Myocyte (in vitro differentiated cells): ENCODE measurements at places on chromosomes 16 and 17.

DNA sequence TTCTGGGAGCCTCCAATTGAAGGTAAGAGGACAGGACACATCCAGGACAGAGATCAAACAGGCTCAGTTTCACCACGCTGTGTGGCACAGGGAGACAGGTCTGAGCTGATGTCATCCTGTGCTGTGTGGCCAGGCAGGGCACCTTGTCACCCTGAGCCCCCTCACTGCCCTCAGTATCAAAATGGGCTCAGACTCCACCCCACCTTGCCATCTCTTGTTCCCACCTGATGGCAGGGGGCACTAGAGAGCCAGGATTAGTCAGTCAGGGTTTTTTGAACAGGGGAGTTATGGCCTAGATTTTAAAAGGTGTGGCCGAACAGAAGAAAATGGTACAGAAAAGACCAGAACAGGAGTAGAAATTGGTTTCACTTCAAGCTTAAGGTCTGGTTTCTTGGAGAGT is 2.6 kb downstream of the KAT2A start:
- peak; percentile 34 for DNase-seq

GRCh38 chr16:86927699-86928098 is 349.4 kb downstream of the FOXL1 start:
- no peak for DNase-seq

GRCh38 chr16:67999985-68000384 is 701 bp upstream of the DPEP2 start:
- no peak for DNase-seq

DNA sequence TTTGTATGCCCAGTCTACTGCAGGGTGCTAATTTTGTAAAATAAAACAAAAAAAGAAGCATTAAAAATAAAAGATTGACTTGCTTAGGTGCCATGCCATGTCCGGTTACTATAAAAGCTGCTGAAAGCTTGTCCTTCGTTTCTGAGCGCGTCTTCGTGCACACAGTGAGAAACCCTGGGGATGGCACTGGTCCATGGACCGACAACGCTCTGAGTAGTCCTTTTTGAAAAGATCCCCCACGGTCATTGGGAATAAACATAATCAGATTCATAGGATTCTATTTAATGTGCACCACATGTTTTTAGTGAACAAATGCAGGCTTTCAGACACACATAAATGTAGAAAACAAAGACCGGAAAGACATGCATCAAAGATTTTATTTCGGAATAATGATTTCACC is 146.3 kb downstream of the XYLT1 start:
- DNase-seq, result no peak

DNA sequence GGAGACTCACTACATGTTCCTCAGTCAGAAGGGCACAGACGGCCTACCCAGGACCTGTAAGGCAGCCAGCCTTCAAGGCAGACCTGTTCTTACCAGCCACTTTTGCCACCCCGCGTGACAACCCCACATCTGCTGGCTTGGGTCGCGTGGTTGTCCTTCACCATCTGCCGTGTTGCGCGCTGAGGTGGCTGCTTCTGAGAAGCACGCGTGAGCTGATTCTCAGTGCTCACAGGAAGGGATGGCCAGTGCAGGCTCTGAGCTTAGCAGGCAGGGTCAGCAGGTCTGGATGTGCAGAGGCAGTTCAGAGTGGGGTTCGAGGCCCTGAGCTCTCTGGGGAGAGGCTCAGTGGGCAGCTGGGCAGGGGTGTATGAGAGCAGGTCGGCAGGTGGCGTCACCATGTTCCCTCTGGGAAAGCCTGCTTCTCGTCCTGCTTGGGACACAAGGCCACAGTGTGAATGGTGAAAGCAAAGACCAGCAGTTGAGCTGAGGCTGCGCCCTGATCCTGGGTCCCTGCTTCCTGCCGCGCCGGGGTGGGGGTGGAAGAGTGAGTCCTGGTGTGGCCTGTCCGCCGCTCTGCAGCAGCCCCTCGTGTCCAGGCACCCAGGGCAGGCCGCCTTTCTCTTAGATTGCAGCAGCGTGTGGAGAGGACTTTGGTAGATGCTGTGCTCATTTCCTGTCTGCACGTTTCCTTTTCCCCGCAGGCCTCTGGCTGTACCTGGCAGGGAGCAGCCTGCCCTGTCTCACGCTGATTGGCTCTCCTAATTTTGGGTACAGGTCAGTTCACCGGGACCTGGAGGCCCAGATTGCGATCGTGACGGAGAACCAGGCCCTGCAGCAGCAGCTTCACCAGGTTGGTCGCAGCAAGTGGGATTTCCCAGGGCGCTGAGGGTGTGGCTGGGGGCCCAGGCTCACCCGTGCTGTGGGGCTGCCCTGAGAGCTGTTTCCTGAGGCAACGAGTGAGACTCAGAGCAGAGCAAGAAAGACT is 36.0 kb downstream of the PGS1 start:
- peak; percentile 21 for DNase-seq

GRCh38 chr17:1752425-1753262 is 9.2 kb upstream of the SERPINF1 start:
- peak; percentile 46 for DNase-seq

DNA sequence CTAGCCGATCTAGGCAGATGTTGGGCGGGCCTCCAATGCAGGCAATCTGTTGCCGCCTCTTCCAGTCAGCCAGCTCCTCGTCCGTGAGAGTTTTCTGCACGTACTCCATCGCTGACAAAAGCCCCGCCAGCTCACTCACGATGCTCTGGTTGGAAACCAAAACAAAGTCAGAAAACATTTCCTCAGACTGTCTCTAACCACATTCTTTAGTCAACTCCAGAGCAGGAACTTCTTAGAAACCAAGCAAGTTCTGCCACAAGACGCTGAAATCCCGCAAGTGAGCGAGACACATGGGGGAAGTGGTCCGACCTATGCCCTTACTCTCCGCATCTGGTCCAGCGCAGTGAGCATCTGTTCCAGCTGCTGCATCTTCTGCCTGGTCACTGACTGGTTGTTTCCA is 49.1 kb downstream of the STAT5A start:
- DNase-seq, result no peak

- no peak for DNase-seq
Measured at GRCh38 chr17:68248891-68249290, 1.0 kb downstream of the AMZ2 start.

- DNase-seq, result peak; percentile 13
Measured at GRCh38 chr17:39904990-39905288, 13.5 kb downstream of the GSDMB start.

GRCh38 chr17:12301551-12301950 is 280.9 kb downstream of the MAP2K4 start:
- DNase-seq, result peak; percentile 8

DNA sequence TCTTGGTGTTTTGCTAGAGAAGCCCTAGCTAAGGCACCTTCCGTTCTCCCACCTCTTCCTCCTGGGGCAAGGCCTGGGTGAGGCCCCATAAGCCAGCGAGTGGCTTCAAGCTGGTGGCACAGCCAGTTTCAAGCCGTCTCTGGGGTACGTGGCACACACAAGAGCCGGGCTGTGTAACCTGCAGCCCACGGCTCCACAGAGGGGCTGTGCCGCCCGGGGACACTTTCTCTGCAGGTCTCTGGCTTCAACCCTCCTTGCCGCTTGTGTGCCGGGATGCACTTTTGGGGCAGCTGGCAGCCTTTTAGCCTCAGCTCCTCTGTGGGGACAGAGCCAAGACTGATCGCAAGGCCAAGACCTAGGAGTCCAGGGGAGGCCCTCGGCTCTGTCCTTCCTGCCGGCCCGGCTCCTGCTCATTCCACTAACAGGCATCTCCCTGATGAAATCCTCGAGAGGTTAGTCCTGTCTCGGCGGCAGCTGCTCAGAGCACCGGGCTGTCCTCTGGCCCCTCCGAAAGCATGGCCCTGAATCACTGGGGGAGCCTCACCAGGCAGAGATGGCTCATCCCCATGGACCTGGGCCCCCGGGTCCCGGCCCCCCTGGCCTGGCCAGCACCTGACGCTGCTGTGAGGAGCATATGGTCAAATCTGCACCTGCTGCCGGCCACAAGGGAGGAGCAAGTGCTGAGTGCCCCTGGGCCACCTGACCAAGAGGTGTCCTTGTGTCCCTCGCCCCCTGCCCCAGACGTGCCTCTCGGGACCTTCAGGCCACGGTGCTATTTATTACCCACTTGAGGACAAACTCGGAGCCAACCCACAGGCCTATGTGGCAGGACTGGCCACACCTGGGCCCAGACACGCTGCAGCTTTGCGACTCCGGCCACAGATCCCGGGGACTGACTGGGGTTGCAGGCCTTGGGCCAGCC is 98.5 kb downstream of the METRNL start:
- DNase-seq, result no peak

- DNase-seq, result no peak
Measured at GRCh38 chr16:58495521-58496331, 4.2 kb upstream of the NDRG4 start.

DNA sequence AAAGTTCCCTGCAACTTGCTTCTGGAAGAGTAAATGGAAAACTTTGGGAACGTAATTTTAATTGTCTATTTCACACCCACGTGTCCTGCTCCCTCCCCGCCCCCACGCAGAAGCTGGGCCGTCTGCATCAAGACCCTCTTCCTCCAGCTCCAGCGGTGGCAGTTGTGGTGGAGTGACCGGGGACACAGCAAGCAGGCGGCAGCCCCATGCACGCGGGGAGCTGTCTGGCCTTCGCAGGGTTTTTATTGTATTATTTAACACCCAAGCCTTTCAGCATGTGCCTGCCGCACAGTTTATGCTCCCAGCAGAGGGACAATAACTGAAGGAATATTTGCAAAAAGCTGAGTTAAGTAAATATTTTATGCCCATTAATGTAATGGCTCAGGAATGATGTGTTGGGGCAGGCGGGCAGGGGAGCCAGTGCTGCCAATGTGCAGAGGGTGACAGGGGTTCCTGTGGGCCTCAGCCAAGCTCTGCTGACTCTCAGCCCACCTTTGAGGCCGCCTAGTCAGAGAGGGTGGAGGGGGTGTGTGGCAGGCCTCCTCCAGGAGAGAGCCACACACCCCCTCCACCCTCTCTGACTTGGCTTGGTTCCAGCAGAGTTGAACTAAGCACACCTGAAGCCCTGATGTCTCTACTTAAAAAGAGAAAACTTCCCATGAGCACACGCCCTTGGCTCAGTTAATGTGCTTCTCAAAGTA is 32.4 kb upstream of the ENPP7 start:
- no peak for DNase-seq

DNA sequence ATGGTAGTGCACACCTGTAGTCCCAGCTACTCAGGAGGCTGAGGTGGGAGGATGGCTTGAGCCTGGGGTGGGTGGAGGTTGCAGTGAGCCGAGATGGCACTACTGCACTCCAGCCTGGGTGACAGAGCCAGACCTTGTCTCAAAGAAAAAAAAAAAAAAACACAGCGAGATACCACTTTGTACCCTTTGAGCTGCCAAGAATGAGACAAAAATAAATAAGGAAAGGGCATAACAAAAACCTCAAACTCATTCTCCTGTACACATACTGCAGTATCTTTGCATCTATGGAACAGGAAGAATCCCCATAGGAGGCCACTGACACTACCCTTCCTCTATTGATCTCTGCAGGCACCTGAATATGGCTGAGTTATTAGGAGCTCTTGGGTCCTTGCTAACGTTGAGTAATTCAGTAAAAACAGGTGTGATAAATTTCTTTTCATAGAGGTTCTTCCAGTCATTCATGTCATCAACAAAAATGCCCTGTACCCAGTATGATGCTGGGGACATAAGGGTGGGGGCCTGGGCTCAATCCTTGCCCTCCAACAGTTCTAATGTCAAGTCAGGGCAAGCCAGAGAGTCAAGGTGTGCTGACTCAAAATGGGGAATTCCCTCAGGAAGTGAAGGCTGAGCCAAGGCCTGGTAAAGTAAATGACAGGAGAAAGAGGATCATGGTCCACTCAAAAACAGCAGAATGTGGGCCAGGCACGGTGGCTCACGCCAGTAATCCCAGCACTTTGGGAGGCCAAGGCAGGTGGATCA is 26.9 kb downstream of the RANBP10 start:
- DNase-seq, result no peak

- DNase-seq, result no peak
Measured at GRCh38 chr17:50690887-50691549, 16.7 kb downstream of the ANKRD40 start.

GRCh38 chr16:30728899-30729672 is 19.1 kb upstream of the PHKG2 start:
- no peak for DNase-seq

- DNase-seq, result no peak
Measured at GRCh38 chr17:37382056-37382455, 6.3 kb downstream of the C17orf78 start.

GRCh38 chr17:13016881-13017654 is 759 bp downstream of the ELAC2 start:
- peak; percentile 2 for DNase-seq

DNA sequence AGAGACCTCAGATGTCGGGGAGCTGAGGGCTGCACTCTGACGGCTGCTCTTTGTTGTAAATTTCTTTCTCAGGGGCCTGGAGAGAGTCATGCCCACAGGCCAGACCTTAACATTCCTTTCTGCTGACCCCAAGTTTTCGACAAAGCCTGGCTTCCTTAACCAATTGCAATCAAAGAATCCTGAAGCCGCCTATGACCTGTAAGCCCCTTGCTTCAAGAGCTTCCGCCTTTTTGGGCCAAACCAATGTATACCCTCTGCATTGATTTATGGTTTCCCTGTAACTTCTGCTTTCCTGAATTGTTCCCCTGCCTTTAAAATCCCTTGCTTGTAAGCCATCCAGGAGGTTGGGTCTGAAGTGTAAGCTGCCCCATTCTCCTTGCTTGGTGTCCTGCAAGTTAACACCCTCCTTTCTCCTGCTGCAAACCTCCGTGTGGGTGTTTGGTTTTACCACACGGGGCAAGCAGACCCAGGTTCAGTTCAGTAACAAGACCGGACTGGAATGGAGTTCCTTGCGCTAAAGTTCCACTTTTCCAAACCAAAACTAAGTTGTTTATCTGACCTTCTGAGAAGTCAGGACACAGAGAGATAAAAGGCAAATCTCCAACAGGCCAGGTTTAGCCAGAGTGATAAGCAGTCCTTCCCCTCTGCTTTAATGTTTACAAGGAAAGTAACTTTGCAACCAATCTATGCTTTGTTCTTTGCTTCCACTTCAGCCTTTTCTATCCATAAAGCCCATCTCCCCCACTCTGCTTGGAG is 141.6 kb downstream of the KCNJ12 start:
- no peak for DNase-seq

DNA sequence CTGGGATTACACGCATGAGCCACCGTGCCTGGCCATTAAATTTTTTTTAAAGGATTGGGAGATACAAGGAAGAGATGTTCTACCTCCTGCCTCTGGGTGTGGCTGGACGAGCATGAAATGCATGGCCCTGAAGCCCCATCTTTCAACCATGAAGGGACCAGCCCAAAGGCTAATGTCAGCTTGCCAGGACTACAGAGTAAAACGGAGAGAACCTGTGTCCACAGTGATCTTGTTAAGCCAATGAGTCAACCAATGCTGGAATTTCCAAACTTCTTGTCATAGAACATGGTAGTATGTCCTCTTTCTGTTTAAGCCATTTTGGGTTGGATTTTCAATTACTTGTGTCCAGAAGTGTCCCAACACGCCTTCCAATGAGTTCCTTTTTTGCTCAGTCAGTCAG is 71.3 kb downstream of the RTN4RL1 start:
- no peak for DNase-seq

DNA sequence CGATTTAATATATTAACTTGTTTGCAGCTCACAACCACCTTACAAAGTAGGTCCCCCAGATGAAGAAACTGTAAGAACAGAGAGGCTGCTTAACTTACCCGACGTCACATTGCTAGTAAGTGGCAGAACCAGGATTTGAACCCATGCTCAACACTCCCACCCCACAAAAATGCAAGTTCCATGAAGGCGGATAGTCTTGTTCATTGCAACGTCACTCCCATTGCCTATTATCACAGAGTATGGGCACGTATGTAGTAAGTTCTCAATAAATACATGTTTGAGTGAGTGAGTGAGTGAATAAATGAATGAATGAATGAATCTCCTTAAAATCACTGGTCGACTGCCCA is 1.1 kb downstream of the USP31 start:
- no peak for DNase-seq
